ENCODE measurements at places on chromosomes 3 and 15.

- DNase-seq, result no peak
Measured at GRCh38 chr15:68176601-68177000, 28.5 kb downstream of the CALML4 start.

DNA sequence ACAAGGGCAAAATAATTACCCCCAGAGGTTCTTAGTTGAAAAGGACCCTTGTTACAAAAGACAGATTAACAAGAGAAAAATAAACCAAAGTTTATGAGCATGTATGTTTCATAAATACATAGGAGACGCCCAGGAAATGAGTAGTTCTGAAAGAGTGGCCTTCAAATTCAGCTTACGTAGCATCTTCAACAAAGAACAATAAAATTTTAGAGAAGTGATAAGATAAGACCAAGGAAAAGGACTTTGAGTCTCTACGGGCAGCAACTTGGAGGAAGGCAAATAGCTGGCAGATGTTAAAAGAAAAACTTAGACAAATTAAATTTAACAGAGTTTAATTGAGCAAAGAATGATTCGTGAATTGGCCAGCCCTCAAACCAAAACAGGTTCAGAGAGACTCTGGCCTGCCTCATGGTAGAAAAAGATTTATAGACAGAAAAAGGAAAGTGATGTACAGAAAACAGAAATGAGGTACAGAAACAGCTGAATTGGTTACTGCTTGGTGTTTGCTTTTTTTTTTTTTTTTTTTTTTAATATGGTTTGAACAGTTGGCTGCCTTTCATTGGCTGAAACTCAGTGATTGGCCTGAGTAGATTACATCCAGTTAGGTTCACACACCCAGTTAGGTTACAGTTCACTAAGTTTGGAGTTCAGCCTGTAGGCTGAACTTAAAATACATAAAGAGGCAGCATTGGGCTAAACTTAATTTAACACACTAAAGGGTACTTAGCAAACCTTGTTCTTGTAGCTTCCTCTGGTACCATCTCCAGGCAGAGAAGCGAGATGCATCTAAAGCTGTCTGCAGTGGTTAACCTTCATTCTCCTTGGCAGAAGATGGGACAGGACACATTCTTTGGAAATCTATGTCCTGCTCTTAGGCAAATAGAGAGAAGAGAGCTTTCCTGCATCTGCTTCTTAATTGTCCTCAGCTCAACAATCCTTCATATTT lies 23.2 kb downstream of the C2CD4B start:
- DNase-seq, result no peak

DNA sequence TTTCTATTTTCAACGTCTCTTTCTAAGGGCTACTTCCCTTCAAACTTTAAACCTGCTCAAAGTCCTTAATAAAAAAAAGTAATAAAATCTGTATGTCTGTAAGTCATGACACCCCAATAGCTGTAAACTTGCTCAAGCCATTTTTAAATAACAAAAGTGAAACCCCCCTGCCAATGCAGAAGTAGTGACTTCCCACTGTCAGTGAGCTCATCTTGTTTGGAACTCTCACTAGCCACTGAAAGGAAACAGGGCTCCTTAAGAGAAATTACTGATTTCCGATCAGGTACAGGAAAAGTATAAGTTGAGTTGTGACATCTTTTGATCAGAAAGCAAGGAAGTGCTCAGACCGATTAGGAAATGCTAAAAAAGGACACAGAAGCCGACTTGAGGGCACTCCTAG lies 27.6 kb upstream of the GPR171 start:
- no peak for DNase-seq

DNA sequence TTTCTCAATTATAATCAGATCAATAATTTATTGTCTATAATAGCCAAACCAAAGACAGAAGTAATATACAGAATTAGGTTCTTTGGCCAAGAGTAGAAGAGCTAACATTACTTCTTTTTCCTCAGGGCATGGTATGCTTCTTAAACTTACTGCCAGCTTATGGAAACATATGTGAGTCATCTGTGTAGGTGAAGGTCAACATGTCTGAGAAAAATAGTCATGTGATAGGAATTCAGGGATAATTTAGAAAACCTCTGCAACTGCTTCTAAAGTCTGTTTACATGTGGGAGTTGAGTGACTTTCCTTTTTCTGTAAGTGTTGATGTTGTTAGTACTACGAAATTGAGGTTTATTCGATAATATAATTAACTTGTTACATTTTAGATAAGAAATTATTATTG lies 19.2 kb upstream of the MAP6D1 start:
- no peak for DNase-seq

GRCh38 chr3:8793242-8793641 lies 23.8 kb upstream of the OXTR start:
- DNase-seq, result no peak

- DNase-seq, result no peak
Measured at GRCh38 chr3:110246796-110247376, 824.7 kb upstream of the NECTIN3 start.

All from CD4-positive, alpha-beta T cell treated with Interleukin-6 at 100 ng/mL for 8 hours (primary cell).